ENCODE measurements at places on chromosomes 11 and 22. TPM values are rescaled to one million over a fixed set of nuclear protein-coding genes. Genes with fewer than 3 reads are reported as not detected.

The TCF20 gene
- 44.7 TPM for total RNA-seq

DNA sequence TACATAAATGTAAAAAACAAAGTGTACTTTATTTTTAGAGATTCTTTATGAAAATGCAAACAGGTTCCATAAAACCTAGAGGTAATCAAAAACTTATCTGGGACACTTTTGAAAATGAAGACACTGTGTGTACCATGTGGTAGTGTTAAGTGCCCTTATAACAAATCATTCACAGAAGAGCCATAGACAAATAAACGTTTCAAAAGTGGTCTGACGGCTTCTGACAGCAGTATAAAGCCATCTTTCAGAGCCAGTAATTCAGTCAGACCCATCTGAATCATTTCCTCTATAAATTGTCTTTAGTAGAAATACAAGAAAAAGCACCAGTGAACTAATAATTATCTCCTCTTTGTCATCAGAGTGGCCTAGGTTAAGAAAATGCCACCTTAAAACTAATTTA, 100.0 kb downstream of the PAX6 start:
- no peaks in the 10 kb centered on the region for H3K4me1 ChIP-seq
- no peak overlapping the region for H3K27ac ChIP-seq
- no peaks in the 10 kb centered on the region for H3K27me3 ChIP-seq
- no peak overlapping the region for H3K4me3 ChIP-seq

The OR51E1 gene
- total RNA-seq = not detected

DNA sequence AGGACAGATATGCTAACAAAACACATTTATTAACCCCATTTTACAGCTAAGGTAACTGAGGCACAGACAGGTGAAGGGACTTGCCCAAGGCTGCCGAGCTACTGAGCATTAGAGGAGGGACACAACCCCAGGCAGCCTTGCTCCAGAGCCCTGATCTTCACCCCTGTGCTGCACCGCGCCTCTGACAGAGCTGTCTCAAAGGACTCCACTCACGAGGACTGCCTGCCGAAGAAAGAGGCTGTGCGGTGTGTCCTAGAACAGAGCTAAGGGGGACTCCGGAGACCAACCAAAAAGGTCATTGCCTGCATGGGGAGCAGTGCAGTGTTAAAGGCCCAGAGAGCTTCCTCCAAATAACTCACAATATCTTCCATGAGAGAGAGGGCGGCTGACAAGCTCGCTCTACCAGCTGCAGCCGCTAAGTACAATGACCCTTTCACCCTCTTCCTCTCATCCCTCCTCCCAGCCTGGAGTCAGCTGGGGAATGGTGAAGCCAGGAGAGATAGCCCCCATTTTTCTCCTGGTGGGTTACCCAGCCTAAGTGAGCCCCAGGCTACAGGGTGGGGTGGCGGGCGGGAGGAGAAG, 119.2 kb downstream of the DSCAML1 start:
- peaks cover 94% of the 10 kb centered on the region for H3K27me3 ChIP-seq
- H3K4me1 ChIP-seq = no peaks in the 10 kb centered on the region
- DNase-seq = no peak
- no peaks in the 10 kb centered on the region for H3K36me3 ChIP-seq
- H3K4me3 ChIP-seq = no peak overlapping the region
- no peak overlapping the region for H3K27ac ChIP-seq

DNA sequence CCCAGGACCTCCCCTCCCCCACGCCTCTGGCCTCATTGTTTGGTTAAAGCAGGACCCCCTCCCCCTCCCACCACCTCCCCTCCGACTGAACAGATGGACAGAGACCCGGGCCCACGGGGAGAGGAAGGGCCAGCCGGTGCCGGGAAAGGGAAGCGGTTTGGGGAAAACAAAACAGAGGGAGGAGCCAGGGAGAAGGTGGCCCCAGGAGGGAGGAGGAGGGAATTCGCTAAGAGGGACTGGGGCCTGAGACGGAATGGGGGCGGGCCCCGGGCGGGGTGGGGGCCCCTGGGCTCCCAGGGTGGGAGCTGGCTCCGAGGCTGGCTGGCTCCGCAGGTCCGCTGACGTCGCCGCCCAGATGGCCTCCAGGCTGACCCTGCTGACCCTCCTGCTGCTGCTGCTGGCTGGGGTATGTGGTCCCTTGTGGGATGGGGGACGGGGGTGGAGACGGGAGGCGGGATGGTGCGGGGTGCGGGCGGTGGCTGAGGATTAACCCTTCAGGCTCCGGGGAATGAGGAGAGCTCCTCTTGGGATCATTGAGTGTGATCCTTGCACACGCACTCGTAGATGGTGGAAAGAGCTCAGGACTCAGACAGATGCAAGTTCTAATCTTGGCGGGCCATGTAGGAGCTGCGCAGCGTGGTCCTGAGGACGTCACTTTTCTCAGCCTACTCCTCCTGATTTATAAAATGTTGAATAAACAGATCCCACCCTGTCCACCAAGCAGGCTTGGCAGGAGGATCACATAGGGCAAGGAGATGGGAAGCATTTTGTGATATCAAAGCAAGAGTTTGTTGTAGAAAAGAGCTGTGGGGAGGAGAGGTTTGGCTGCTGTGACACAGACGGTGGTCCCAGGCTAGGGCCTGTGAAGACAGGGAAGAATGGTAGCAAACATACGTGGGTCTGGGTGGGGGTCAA, 688 bp downstream of the SERPING1 start:
- H3K36me3 ChIP-seq = no peaks in the 10 kb centered on the region
- peaks cover 8% of the 10 kb centered on the region for H3K4me1 ChIP-seq
- H3K27ac ChIP-seq = no peak overlapping the region
- no peak for DNase-seq
- H3K27me3 ChIP-seq = no peaks in the 10 kb centered on the region

- no peaks in the 10 kb centered on the region for H3K27me3 ChIP-seq
- H3K4me1 ChIP-seq = peaks cover 7% of the 10 kb centered on the region
- peak within 1 kb of the TSS; percentile 71 for H3K27ac ChIP-seq
- H3K36me3 ChIP-seq = no peaks in the 10 kb centered on the region
- H3K4me3 ChIP-seq = peak within 1 kb of the TSS; percentile 84
Observed at GRCh38 chr22:29883045-29883774, at the start of gene MTMR3. TSS of gene MTMR3 (plus strand) at chr22:29883174. CDS start at chr22:29971060, 87,886 bp downstream.

GRCh38 chr11:96263238-96263763, 79.7 kb downstream of the MAML2 start:
- peak overlapping the region; percentile 96 for H3K27ac ChIP-seq
- H3K4me1 ChIP-seq = peaks cover 53% of the 10 kb centered on the region
- H3K4me3 ChIP-seq = peak overlapping the region; percentile 46
- H3K36me3 ChIP-seq = peaks cover 5% of the 10 kb centered on the region
- H3K27me3 ChIP-seq = no peaks in the 10 kb centered on the region
- DNase-seq = peak; percentile 83
